NCI-H226 (cell line): ENCODE measurements at places on chromosomes 4 and X.

DNA sequence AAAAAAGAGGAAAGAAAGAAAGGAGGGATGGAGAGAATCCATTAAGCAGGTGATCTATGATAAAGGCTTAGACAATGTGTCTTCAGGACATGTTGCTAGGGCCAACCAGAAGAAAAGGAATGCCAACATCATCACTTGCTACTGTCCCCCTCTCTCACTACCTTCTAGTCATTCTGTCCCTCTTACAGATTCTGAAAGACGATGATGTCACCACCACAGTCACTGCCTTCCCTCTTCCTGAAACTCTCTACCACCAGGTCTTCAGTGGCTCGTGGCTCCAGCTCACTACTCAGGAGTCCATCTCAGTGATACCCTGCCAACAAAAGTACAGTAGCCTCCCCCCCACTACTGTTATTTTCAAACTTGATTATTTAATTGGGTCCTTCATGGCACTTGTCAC, 64.0 kb downstream of the KCNIP4 start:
- DNase-seq, result no peak

DNA sequence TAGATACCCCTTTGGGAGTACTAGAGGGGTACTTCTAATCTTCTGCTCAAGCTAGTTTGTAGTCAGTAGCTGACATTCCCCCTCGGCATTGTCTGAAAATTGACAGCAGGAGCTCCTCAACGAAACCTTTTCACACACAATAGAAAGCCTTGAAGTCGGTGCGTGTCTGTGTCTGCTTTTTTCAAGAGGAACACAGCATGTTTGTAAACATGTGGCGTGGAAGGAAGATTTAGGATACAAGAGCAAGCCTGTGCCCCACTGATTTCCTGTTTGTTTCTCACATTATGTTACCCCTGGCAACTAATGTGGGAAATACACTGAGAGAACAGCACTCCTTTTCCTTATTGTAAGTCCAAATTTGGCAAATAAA, 252.6 kb downstream of the ANKRD50 start:
- no peak for DNase-seq

GRCh38 chr4:8315435-8316250, 46.1 kb downstream of the HTRA3 start:
- DNase-seq, result peak; percentile 68

GRCh38 chrX:41526925-41527324, 79.8 kb downstream of the NYX start:
- peak; percentile 9 for DNase-seq

DNA sequence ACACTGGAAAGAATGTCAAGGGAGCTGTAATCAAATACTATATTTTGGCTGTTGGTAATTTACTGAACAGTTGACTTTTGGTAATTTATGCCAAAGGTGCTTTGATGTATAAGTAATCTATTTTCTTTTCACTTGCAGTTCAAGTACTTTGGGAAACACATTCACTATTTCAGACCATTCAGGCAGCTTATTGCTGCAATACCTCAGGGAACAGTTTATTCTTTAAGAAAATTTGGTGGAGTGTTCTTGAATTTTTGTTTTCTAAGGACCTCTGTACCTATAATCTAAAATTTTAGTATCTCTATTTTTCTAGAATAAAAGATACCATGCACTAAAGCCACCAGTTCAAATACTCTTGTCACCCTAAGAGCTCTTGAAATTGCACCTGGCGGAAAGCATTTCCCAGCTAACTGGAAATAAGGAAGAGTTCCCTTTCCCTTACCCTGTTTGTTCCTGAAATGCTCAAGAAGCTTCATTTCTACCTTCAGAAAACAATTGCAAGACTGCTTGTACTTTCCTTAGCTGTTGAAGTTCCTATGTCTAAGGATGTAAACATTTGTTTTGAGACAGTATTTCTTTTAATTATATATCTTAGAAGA, 633.5 kb upstream of the FAT1 start:
- DNase-seq, result no peak

DNA sequence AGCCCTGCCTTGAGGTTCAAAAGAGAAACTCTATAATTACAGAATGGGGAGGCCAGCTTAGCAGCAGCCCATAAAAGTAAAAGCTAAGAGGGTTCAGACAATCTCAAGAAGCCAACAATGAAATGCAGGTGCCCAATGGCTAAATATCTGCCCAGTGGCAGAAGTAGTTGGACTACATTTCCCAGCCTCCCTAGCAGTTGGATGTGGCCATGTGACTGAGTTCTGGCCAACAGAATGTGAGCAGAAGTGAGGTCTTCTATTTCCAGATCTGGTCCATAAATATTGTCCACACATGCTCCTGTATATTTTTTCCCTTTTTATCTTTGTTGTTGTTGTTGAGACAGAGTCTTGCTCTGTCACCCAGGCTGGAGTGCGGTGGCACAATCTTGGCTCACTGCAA, 127.9 kb upstream of the NHS start:
- DNase-seq, result no peak

DNA sequence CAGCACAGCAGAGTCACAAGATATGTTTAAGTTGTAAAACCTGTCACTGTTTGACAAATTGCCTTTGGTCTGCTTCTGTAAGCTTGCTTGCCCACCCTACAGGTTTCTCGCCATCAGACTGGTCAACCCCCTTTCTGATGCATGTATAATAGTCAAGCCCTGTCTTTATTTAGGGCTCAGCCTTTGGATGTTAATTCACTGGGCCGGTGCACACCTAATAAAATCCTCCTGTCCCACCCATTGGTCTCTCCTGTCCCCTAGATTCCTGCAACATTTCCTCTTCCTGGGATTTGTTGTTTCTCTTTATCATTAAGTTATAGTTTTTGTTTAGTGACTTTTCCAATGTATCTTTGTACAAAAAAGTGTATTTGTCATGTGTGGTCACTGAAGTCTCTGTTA, 38.2 kb downstream of the GLUD2 start:
- DNase-seq, result no peak

GRCh38 chr4:82044141-82044993, 329.4 kb downstream of the HNRNPD start:
- peak; percentile 74 for DNase-seq

- DNase-seq, result no peak
Observed at GRCh38 chr4:77593101-77593500, 12.5 kb upstream of the CXCL13 start.

- DNase-seq, result no peak
Observed at GRCh38 chrX:148380650-148381561, 119.5 kb upstream of the AFF2 start.

- DNase-seq, result no peak
Observed at GRCh38 chr4:3502941-3503936, 29.0 kb downstream of the LRPAP1 start.

GRCh38 chr4:17958181-17958580, 63.4 kb downstream of the LCORL start:
- DNase-seq, result peak; percentile 38

DNA sequence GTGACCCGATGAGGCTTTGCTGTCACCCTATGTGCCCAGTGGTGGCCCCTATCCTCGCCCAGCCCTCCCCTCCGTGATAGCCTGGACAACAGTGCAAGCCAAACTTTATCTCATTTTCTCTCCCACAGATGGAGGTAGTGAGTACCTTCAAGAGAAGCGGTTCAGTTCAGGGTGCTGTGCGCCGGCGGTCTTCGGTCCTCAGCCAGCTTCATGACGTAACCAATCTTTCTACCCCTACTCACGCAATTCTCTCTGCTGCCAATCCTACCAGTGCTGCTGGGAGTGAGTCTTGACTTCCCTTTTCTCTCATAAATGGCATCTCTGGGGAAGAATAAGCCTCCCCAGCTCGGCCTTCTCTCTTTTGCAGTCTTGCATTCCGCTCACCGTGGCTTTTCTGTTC, 29.5 kb downstream of the CCNQ start:
- no peak for DNase-seq

DNA sequence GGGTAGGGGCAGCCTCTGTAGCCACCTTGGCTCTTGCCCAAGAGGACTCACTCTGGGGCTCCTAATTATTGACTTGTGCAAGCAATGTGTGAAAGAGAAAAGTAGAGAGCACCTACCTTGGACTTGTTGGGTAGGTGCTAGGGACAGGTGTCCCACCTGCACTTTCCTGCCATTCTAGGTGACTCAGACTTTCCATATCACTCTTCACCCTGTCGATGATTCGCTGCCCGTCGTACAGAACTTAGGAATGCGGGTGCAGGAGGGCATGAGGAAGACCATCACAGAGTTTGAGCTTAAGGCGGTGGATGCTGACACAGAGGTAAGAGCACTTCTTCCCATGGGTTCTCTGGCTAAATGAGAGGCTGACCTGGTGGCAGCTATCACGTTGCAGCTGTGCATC, 87.3 kb upstream of the ANXA3 start:
- peak; percentile 3 for DNase-seq

GRCh38 chr4:146834263-146835034, 111.2 kb downstream of the TTC29 start:
- DNase-seq, result no peak

- no peak for DNase-seq
Observed at GRCh38 chrX:115388879-115389278, 99.4 kb downstream of the LUZP4 start.

GRCh38 chr4:102143433-102143832, 201.8 kb downstream of the SLC39A8 start:
- DNase-seq, result no peak

DNA sequence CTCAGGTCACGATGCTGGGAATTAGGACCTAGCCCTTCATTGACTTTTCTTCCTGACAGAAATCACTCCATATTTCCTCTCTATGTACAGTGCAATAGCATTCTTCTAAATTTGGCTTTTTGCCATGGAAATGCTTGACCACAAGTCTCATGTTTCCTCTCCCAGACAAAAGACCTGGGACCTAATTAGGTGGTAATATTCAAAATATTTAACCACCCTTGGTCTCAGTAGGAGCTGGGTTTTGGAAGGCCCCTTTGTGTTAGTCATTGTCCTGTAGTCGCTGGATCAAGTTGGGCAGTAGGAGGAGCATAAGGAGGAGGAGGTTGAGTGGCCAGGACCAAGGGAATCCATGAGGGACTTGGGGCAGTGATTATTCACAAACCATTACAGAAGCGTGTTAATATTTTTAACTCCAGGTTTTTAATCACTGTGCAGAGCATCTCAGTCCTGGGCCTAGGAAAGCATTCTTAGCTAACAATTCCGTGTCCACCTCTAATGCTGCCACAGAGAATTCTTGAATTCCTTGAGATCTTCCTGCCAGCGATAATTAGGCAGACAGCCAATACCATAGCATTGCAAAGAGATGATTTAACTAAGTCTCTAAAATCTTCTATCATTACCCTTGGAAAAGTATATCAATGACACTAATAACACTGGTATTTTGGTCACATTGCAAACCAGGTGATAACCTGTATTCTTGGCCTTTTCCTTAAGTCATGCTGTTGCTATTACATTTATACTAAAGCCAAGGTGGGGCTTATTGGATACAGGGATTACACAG, 25.0 kb upstream of the SHROOM4 start:
- DNase-seq, result no peak

GRCh38 chr4:12846368-12846767, 637.8 kb downstream of the RAB28 start:
- no peak for DNase-seq

GRCh38 chrX:426881-427280, 40.2 kb upstream of the PPP2R3B start:
- DNase-seq, result peak; percentile 19

DNA sequence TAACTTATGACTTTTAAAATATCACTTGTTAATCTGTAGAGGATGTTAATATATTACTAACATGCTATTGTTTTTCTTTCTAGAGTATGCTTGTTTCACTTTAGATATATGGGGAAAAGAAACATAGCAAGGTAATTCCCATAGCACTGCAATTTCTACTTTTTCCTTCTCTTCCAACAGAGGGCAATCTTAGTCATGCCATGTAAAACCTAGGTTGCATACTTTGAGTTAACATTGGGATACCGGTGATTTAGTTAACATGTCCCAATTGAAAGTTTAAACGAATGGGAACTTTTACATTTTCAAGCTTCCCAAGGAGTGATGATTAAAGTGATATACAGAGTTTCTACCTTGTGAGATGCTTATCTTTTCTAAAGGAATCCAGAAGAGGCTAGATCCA, 89.4 kb upstream of the IL13RA1 start:
- no peak for DNase-seq
